Adipocyte (in vitro differentiated cells): ENCODE measurements at places on chromosomes 2 and 18.

- DNase-seq = peak; percentile 67
Measured at GRCh38 chr2:42117923-42118753, 51.0 kb upstream of the EML4 start.

DNA sequence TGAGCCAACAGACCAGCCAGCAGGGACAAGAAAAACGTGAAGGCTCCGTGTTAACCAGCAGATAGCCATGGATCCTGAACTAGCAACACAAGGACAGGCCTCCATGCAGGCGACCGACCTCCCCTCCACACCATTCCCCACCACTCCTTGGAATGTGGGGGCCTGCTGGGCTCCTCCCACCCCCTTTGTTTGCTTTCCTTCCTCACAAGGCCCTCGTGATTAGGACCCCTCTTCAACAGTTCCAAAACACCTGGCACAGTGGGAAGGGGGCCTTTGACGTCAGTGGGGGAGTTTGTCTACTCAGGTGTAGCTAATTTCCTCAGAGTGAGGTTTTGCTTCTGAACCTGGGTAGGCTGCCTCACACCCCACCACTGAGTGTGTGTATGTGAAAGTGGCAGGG is 37.8 kb downstream of the SLC14A2 start:
- no peak for DNase-seq

DNA sequence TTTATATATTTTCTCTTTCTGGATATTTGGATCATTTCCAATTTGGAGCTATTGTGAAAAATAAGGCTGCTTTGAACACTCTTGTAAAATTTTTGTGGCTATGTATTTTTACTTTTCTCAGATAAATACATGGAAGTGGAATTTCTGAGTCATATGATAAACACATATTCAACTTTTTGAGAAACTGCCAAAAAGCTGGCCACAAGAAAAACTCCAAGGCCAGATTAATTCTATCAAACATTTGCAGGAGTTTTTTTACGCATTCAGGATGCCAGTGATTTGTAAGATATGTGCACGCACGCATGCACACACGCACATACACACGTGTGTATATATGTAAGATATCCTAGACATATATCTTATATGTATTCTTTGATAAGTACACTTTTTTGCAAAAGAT is 477.5 kb upstream of the SPHKAP start:
- peak; percentile 87 for DNase-seq

- DNase-seq = no peak
Measured at GRCh38 chr2:162636206-162636728, 202.3 kb downstream of the KCNH7 start.

DNA sequence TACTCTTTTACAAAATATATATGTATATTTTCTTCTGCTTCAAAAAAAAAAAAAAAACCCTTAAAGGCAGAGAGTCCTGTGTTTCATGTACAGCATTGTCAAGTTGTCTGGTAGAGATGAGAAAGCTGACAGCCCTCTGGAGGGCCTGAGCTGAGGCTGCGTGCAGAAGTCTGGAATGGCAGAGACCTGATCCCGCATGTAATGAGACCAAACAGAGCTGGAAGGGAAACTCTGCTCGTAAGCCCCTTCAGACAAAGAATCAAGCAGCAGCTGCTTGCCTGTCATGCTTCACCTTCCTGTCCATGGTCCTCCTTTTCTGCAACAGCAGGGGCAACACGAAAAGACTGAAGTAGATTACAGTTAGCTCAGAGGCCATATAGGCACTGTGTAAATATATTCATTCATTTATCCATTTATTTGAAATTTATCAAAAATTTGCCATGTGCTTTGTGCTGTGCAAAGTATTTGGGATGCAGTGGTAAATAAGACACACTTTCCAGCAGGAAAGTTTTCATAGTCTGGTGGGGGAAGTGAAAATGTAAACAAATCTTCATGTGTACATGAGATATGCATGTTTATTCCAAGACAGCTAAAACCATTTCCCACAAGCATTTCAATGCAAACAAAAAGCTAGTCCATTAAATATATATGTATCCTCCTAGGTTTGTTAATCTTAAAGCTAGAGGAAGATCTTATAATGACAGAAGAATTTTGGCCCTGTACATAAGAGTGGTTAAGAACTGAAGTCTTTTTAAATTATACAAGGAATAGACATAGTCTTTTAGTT is 912.7 kb downstream of the CPS1 start:
- no peak for DNase-seq

GRCh38 chr2:203461746-203462145 is 73.4 kb downstream of the RAPH1 start:
- DNase-seq = peak; percentile 68

GRCh38 chr18:49214706-49215105 is 245.7 kb downstream of the DYM start:
- no peak for DNase-seq

DNA sequence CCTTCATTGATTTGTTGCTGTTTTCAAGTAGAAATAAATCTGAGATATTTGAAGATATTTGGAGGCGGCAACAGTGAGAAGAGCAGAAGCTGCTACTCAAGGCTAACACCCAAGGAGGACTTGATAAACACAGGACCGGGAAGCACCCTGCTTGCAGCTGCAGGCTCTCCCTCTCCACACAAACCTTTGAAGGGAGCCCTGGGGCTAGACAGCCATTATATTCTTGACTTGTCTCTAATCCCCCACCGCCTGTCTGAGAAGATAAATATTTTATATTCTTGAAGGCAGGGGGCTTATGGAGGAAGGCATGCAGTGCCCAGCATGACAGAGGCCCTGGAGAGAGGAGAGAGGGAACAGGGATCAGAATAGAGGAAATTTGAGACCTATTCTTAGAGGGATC is 50.9 kb upstream of the SMAD2 start:
- no peak for DNase-seq

DNA sequence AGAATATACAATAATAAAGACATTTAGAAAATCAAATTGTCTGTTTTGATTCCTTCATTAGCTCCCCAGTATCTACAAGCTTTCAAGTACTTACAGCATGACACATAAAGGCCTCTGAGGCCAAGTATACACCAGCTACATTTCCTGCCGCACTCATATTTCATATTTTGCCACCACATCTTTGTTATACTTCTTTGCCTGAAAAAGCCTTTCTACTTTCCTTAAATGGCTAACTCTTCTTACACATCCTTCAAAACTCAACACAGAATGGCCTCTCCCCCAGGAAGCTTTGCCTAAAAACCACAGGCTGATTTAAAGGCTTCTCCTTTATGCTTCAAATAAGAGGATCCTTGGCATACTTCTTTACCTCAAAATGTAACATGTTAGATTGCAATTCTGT is 4.5 kb downstream of the STK17B start:
- DNase-seq = peak; percentile 65

GRCh38 chr2:203732092-203732952 is 25.9 kb downstream of the CD28 start:
- DNase-seq = no peak

DNA sequence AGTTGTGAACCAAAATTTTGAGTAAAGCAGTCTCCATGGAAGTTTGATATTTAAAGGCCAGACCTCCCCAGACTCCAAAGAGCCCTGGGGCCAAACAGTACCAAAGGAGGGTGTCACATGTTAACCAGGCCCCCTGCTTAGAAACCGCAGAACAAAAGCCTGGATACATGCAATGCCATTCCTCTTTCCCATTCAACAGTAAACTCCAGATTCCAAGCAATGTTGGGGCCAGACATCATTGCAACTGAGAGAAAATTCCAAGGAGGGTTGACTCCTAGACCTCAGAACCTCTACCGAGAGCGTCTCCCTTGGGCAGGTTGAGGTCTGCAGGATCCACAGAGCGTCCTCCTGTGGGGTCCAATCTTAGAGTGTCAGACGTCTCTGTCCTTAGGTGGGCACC is 404.4 kb upstream of the SYT4 start:
- DNase-seq = no peak

DNA sequence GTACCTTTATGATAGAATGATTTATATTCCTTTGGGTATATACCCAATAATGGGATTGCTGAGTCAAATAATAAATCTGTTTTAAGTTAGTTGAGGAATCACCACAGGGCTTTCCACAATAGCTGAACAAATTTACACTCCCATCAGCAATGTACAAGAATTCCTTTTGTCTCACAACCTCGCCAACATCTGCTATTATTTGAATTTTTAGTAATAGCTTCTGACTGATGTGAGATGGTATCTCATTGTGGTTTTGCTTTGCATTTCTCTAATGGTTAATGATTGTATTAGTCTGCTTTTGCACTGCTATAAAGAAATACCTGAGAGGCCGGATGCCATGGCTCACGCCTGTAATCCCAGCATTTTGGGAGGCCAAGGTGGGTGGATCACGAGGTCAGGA is 1387.6 kb upstream of the ACVR2A start:
- DNase-seq = no peak

- DNase-seq = no peak
Measured at GRCh38 chr2:208300847-208301618, 35.0 kb downstream of the PIKFYVE start.

- DNase-seq = no peak
Measured at GRCh38 chr2:233822781-233823730, 31.3 kb downstream of the HJURP start.

- DNase-seq = no peak
Measured at GRCh38 chr18:46448347-46448746, 208.7 kb downstream of the LOXHD1 start.

GRCh38 chr2:16055848-16056580 is 115.7 kb downstream of the MYCN start:
- no peak for DNase-seq

DNA sequence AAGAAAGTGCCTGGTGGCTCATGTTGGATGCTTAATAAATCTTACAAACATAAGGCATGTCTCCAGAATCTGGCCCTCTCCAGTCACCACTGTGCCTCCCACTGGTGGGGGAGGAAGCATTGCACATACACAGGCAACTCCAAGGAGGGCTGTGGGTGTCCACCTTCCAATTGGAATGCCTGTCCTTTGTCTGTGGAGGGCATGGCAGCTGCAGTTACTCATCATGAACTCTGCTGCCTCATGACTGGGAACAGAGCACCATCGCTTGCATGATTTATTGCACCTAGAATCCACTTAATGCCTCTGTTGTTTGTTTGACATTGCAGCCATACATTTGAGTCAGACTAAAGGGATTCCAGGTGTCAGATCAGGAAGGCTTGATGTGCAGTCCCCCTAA is 278.9 kb downstream of the PRKCE start:
- DNase-seq = no peak

DNA sequence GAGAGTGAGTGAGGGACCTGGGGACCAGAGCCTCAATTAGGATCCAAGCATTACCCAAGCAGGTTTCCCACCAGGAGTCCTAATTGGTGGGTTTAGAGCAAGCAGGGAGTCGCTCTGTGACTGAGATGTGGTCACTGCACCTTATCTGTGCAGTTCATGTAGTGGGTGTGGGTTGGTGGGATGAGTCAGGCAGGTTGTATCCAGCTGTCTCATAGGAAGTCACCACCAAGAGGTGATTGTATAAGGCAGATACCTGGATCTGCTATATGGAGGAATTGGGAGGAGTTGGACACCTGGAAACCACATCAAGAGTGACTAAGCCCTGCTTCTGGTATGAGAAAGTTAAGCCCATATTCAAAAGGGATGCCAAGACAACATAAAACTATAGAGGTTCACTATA is 106.8 kb downstream of the ARHGAP28 start:
- no peak for DNase-seq

- DNase-seq = no peak
Measured at GRCh38 chr2:149033716-149034115, 4.8 kb upstream of the LYPD6B start.

GRCh38 chr18:34018336-34018735 is 206.4 kb downstream of the NOL4 start:
- DNase-seq = no peak

DNA sequence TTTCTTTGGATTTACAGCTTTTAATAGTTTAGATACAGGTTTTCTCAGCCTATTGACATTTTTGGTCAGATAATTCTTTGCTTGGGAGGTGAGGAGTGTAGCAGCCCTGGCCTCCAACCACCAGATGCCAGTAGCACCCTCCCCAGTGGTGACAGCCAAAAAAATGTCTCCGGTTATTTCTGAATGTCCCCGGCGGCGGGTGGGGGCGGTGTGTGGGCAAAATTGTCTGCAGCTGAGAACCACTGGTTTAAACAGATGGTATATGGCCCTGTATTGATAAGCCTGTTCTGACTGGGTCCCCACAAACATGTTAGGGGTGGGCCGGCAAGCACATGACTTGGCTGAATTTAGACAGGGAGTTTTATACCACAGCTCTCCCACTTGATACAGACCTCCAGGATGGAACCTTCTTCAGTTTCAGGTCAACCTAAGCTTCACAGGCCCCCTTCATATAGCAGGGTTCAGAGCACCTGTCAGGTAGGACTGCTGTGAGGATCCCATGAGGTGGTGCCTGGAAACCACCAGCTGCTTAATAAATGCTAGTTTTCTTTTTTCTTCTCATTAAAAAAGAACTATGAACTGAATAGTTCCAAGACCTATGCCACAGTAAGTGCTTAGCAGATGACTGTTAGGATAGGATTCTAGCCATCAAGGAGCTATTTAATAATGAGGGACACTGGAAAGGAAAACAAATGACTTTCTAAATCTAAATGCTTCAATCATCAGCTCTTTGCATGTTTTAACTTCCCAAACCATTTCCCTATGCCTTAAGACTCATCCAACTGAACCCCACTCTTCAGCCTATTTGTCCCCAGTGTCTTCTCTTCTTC is 18.1 kb downstream of the LPIN2 start:
- no peak for DNase-seq

DNA sequence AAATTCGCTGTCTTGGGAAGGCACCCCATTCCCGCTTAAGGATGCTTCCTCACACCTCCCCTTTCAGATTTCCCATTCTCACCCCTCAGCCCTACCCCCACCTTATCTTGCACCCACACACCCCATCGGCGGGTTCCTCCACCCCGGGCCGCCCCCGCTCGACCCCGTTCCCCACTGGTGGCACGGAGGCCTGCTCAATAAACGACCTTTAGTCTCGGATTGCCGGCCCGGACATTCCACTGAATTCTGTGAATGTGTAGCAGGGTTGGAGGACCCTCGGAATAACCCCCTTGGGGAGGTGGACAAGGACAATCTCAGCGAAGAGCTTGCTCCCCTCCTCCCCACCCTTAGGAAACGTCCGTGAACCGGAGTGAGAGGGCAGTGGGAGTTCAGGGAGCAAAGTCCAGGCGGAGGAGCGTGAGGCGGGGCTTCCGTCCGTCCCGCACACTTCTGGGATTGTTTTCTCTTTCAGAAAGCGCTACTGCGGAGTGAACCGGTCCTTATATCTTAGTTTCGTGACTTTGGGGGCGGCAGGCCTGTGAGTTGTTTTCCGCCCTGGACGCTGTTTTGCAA is 2.8 kb upstream of the LBX2 start:
- DNase-seq = no peak

DNA sequence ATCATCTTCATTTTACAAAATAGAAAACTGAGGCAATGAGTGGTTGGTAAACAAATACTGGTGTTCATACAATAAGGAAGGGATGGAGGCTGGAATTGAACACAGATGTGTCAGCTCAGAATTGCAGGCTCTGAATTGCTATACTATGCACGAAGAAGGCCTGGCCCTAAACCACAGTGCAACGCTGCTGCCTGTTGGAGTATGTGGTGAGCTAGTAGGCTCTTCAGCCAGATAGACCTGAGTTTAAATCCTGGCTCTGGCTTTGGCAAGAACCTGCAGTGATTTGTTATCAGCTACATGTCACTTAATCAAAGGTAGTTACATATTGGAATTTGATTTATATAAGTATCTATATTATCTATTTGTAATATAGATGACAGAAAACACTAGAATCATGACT is 1602.4 kb upstream of the CELF4 start:
- DNase-seq = no peak

- DNase-seq = no peak
Measured at GRCh38 chr18:26546170-26546874, 2.0 kb downstream of the KCTD1 start.
